ENCODE measurements at places on chromosomes 6 and 20.

- no peak for DNase-seq
These were observed 591.4 kb downstream of the RNF144B start for GRCh38 chr6:18978337-18979128.

- DNase-seq: no peak
These were observed 322.1 kb upstream of the NT5E start for GRCh38 chr6:85127696-85128243.

DNA sequence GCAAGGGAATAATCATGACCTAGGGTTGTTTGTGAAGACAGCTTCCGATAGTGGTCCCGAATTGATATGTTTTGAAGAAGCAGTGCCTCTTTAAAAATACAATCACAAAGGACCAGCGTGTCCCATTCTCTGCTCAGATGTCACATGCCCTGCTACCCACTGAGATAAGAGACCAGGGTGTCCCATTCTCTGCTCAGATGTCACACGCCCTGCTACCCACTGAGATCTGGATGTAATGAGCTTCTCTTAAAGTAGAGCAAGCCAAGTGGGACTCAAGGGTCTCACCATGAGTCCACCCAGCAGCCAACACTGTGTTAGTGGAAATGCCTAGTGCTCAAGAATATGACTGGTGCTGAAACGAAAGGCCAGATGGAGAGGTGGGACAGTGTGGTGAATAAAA, 22.2 kb downstream of the RIN2 start:
- DNase-seq: peak; percentile 58

DNA sequence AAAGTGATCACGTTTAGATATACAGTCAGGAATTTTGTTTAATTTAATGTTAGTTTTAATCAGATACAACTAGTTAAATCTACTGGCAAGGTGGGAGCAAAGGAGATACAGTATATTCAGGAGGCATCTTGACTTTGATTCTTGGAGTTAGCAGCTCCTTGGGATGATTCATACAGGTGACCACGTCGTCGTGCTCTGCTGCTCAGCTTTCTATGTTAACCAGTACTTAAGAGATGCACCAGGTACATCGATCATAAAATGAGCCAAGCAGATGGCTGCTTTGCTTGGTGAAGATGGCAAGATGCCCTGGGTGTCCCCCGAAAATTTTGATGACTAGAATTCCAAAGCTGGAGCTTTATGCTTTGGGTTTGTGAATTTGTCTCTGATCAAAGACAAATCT, 64.7 kb downstream of the TBC1D7 start:
- no peak for DNase-seq

DNA sequence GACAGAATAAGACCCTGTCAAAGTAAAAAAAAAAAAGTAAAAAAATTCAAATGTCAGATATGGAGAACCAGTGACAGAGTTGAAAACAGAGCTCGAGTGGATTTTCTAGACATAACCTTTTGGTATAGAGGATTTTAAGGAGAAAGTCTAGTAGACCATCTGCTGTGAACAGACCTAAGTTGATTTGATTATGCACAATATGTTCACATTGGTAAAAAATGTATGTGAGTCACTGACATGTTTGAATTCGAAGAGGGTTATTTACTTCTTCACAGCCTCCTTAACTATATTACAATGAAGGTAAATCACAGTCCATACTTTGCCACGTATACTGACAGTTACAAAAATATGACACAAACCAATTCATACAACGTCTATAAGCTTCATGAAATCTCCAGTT, 7.4 kb downstream of the TINAG start:
- DNase-seq: no peak

- no peak for DNase-seq
These were observed 99.8 kb upstream of the PLEKHG1 start for GRCh38 chr6:150499882-150500312.

DNA sequence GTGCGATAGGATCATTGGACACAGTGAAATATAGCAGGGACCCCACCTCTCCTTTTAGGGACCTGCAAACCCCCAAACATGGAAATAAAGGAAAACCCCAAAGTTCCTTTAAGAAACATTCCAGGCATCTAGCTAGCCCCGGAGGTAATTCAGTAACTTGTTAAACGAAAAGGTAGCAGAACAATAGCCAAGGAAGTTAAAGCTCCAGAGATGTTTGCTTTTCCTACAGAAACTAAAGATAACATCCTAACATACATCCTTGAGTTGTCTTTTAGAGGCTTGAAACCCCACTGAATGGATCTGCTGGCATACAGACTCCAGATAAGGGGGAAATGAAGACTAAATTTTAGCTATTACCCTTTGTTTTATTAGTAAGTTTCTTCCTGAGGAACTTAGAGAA, 51.0 kb downstream of the FAM184A start:
- no peak for DNase-seq

- DNase-seq: no peak
These were observed 41.3 kb upstream of the DDR1 start for GRCh38 chr6:30842754-30843610.

- no peak for DNase-seq
These were observed 258.1 kb downstream of the LRFN2 start for GRCh38 chr6:40328986-40329545.

DNA sequence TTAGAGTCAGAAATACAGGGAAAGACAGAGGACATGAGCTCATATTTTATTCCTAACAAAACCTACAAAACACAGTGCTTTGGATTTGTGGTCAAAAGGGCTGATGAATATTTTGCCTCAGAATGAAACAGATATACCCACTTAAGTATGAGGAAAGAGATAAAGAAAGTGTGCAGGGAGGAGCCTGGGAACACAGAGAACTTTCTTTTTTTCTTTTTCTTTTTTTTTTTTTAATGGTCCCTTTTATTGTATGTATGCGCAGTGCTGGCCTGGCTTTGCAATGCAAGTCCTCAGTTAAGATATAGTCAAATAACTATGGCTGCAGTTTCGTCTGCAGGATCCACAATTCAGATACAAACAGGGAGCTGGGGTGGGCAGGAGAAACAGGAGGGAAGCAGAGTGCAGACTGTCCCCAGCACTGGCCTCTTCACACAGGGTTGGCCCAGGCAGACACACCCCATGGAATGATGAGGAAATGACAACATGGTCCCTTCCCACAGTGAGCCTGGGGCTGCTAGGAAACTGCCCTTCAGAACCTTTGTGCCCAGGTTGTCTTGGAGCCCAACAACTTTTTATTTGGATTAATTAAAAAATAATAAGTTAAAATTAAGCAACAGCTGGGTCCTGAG, 629.8 kb upstream of the AGPAT4 start:
- DNase-seq: no peak

DNA sequence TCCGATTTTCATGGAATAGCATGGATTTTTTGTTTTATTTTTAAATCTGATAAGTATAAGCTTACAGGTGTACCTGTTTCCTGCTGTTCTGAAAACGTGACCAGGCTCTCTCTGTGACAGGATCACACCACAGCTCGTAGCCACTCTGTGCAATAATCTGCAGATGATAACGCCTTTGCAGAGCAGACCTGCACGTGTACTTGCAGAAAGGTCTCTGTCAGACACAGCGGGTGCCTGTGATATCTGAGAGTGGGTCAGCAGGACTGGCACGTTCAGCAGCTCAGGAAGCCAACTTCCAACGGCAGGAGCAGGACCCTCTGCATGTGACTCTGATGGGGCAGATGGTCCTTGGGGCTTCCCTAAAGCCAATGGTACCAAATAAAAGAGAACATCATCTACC, 68.6 kb upstream of the HDDC2 start:
- no peak for DNase-seq

DNA sequence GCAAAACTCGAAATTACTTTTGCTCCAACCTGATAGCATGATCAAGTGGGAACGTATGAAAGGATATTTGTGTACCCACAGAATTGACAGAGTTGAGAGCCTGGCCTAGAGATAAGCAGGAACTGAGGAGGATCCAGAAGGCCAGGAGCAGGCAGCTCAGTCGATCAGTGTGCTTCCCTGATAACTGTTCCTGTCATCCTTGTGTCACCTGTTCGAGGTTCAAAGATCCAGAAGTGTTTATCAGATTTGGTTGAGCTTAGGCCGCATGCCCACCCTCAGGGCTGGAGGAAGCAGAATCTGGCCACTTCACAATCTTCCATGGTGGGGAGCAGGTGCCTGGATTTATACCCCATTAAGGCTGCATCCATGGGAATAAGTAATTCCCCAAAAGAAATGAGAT, 124.8 kb downstream of the QRSL1 start:
- no peak for DNase-seq

DNA sequence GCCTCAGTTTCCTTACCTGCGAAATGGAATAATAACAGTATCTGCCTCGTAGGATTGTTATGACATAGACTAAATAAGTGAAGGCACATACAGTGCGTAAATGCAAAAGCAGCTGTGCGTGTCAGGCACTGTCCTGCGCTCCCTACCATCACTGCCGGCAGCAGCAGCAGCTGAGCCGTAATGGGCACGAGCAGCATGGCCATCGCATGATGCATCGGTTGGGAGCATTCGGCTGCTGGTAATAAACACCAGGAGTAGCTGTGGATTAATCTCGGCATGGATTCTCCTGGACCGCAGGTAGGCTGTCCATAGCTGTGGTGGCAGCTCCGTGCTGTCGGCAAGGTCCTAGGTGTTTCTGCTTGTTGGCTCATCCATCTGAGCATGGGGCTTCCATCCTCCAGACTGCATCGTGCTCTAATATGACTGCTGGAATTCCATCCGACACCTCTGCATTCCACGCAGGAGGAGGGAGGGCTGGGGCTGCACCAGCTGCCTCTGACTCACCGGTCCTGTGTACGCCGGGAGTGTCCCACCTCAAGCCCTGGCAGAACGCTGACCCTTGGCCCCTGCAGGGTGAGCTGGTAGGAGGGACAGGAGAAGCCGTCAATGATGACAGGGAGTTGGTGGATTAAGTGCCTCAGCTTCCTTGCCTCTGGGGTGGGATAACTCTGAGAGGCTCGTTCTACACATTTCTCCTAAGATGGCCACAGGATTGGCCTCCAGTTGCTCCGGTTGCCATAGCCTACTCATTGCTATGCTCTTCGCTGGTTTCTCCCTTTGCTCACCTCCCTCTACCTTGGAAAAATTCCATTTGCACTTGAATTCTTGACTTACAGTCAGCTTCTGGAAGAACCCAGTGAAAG, 100.9 kb upstream of the PMEPA1 start:
- DNase-seq: no peak

- no peak for DNase-seq
These were observed 75.1 kb downstream of the ADGRG6 start for GRCh38 chr6:142376800-142377496.

GRCh38 chr20:824916-825315, 8.6 kb upstream of the FAM110A start:
- DNase-seq: no peak

GRCh38 chr6:21078497-21078896, 515.1 kb upstream of the SOX4 start:
- DNase-seq: no peak

GRCh38 chr6:132404736-132405135, 3.5 kb upstream of the MOXD1 start:
- DNase-seq: no peak

GRCh38 chr6:133542056-133542821, 301.1 kb downstream of the EYA4 start:
- no peak for DNase-seq

GRCh38 chr20:21702553-21703470, 2.7 kb upstream of the PAX1 start:
- no peak for DNase-seq

GRCh38 chr6:50707652-50708300, 5.5 kb upstream of the TFAP2D start:
- no peak for DNase-seq

DNA sequence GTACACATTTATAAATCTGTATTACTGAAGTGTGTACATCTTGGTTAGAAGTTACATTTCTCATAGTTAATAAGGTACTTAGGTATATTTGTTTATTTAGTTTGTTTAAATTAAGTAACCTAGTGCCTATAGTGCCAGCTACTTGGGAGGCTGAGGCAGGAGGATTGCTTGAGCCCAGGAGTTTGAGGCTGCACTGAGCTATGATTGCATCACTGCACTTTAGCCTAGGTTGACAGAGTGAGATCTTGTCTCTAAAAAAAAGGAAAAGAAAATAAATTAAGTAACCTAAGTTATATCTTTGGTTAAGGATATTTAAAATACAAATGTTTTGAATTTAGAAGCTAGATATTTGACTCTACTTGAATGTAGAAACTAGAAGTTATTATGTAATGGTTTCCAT, 9.5 kb upstream of the AFG1L start:
- DNase-seq: no peak

DNA sequence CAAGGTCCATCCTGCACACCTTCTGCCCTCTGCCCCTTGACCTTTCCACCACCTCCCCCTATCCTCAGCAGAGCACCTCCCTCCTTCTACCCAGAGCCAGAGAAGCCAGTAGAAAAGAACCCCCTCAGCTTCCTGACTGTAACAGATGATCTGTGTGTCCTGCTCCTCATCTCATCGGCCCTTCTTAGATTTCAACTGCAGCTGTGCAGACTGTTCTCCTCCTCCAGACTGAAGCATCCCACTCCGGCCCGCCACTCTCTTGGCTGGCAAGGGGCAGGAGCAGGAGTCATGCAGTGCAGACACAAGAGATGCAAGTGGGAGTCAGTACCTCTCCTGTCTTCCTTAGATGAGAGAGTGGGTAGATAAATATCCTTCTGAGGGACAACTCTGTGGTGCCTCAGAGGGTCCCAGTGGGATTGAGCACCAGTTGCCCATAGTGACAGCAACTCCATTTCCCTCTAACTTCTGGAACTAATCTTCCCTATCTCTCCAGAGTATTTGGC, 163.5 kb upstream of the MLN start:
- DNase-seq: no peak

- DNase-seq: no peak
These were observed 273.2 kb downstream of the CDC5L start for GRCh38 chr6:44660561-44661220.

DNA sequence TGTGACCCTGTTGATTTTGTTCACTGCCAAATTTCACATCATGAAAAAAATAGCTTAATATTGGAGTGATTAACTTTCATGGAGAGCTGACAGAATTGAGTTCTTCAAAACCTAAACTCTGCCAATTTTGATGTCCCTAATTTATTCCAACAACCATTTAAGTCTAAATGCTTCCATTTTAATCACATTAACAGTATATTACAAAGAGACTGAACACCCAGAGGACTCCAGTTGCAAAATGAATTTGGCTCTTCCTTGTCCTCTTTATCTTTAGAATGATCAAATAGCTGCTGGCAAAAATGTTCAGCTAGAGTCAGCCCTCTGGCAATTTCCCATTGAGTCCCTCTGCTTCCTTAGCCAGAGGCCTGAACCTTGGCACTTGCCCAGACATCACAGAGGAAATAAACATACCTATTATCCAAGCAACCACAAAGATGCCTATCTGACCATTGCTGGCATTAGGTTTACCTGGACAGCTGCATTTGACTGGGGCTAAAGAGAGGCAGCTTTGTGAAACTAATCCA, 299.0 kb upstream of the STXBP5 start:
- DNase-seq: no peak

DNA sequence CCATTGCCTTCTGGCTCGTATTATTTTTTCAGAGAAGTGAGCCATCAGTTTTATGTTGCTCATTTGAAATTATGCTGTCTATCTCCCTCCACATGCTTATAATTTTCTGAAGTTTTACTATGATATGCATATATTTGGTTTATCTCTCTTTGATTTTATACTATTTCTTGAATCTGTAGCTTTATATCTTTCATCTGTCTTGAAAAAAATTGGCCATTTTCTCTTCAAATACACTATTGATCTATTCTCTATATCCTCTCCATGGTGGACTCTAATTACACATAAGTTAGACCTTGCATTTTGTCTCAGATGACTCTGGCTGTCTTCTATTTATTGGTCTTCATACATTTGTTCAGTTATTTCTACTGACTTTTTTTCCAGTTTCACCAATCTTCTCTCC, 13.7 kb upstream of the COL19A1 start:
- DNase-seq: no peak

GRCh38 chr20:58480551-58481336, 34.5 kb downstream of the APCDD1L start:
- peak; percentile 30 for DNase-seq

Measured in NCI-H1694 (cell line).